KG1 (cell line): ENCODE measurements at places on chromosomes 6 and 20.
A peak's percentile ranks its signal among the peaks of the same experiment; 100 is the strongest.

- DNase-seq = peak; percentile 58
Measured at GRCh38 chr20:51650685-51651134, 108.2 kb upstream of the NFATC2 start.

GRCh38 chr6:147530132-147531060 lies 21.9 kb downstream of the SAMD5 start:
- DNase-seq = peak; percentile 64

- peak; percentile 72 for DNase-seq
Measured at GRCh38 chr6:35719830-35720733, 16.8 kb upstream of the ARMC12 start.

DNA sequence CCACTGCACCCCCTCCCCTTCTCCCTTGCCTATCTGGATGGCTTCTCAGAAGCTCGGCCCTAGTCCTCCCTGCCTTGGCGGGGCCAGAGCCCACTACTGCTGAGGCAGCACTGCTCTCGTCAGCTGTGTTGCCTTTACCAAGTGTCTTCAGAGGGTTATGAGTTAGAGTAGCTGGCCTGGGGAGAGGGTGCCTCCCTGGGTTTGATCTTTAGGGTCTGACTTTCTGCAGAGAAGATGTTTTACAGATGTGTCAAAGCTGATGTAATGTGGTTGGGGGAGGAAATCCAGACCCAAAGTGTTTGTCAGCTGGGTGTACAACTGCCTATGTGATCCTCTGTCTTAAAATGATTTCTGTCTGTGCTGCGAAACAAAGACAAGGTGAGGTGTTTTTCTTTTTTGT lies 30.4 kb upstream of the PI16 start:
- no peak for DNase-seq

DNA sequence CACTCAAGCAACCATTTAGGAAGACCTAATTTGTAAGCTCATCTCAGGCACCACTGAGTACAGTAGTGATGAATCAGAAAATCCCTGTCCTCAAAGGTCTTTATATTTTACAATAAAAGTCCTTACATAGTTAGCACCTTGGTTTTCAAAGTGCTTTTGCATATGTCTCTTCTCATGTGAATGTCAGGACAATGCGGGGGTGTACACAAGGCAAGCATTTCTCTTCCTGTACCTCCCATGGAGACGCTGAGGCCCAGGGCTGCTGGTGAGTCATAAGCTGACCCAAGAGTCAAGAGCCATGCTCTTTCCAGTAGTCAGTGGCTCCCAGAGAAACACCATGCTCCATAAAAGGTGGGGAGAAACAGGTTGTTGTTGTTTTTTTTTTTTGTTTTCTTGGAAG lies 174.0 kb downstream of the GJA10 start:
- no peak for DNase-seq

DNA sequence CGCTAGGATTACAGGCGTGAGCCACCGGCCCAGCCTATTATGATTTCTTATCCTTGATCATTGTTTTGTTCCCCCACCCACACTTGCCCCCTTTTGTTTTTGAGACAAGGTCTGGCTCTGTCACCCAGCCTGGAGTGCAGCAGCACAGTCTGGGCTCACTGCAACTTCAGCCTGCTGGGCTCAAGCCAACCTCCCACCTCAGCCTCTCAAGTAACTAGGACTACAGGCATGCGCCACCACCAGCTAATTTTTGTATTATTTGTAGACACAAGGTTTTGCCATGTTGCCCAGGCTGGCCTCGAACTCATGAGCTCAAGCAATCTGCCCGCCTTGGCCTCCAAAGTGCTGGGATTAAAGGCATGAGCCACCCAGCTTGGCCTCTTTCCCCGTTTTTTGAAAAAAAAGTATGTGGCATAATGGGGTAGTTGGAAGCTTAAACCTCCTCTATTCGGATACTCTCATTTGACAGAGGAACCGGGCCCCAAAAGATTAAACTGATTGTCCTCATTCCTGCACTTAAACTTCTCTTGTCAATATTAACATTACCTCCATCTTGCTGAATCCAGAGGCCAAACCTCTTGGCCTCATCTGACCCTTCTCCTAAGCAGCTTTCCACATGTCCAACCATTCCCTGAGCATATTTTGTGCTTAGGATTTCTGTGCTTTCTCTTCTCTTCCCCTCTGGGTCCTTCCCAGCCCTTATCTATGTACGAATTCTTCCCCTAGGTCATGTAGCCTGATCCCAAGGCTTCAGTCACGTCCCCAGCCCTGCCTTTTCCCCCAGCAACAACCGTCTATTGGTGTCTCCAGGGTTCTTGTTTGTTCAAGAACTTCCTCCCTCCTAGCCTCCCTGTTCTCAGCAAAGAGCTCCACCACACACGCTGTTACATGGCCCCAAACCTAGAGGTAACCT lies 6.1 kb upstream of the EZR start:
- no peak for DNase-seq

DNA sequence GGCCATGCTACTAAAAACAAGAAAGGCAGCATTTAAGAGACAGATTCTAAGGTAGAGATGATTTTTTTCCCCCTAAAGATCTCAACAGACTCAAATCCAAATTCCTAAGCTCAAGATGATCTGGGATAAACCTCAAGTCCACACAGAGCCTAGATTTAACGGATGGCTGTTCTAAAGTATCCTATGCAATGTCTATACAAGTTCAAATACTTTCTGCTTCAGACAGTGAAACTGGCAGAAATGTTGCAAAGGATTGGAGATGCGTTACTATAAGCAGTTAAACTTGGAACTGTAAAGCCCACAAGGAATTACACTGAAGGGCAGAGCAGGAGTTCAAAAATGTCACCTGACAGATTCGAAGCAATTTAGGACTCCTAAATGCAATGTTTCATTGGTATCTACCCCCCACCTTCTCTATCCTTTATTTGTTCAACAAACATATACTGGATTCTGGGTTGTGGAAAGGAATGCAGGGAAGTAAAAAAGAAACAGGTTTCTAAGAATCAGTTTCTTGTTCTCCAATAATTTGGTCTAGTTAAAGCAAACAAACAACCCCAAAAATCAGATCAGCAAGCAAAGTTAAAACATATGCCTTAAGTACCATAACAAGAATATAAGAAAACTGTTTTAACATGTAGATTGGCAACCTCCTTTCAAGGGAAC lies 1.6 kb downstream of the DNAAF9 start:
- DNase-seq = no peak

DNA sequence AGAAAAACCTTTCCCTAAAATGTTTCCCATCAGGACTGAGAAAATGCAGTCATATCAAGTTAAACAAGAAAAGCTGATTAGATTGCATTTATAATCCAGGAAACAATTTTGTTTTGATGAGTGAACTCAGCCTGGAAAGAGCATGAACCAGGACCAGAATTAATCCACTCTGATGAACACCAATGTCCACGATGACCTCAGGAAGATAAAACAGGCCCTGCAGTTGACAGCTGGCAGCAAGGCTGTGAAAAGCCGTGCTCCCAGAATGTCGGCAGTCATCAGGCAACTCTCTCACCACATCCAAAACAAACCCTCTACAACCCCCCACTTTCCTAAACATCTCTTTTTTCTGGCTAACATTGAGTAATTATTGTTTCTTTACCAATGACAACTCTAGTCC lies 74.0 kb upstream of the PROKR2 start:
- no peak for DNase-seq

- DNase-seq = no peak
Measured at GRCh38 chr6:114061741-114062140, 90.8 kb upstream of the HDAC2 start.

DNA sequence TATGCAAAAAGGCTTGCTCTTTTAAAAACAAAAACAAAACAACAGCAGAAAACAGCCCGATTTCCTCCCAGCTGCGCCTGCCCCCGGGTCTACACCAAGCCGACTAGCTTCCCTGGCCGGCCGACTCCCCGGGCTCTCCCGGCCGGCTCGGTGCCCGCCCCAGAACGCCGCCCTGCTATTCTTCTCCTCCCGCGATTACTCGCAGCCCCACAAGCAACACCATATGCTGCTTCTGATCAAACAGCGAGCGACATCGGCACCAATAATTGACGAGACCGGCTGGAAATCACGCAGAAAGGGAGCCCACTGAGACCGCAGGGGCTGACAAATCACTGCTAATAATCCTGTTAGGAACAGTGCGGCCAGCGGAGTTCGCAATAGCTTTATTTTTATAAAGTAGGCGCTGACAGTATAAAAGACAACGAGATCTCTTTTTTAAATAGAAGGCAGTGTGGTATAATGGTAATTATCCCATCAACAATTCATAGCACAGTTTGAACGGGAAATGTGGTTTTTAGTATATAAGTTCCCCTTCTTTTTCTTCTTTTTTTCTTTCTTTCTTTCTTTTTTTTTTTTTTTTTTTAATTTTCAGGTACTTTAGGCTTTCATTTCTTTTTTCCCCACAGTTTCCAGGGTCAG lies 3.3 kb downstream of the SIM1 start:
- DNase-seq = no peak

- DNase-seq = no peak
Measured at GRCh38 chr6:106880952-106881351, 93.6 kb downstream of the CD24 start.
